Inflammatory macrophage (primary cell): ENCODE measurements at places on chromosomes 11 and 22.

DNA sequence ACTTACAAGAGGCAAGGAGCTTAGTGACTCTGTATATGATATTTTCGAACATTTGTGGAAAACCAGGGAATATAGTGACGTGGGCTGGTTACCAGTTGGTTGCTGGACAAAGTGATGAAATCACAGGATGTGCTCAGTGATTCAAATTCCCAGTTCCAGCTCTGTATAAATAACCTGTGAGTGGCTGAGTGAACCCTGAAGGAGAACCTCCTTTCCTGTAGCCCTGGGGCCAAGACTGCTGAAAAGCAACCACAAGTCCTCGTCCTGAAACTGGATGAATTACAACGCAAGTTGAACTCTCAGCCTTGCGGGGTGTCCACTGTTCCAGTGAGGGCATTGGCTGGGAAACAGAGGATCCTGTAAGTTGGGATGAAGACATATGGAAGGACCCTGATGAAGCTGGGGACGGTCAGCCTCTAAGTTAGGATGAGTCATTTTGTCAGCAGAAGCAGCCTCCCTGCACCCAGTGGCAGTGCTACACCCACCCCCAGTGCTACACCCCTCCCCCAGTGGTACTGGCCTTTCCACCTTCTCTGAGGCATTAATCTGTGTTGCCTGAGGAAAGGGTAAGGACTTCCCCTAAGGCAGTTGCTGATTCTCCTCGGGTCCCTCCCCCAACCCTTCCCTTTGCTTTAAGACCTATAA, 22.0 kb upstream of the CD81 start:
- no peak for DNase-seq

- DNase-seq, result no peak
Observed at GRCh38 chr11:2400762-2401435, 349 bp downstream of the TSSC4 start.

- DNase-seq, result no peak
Observed at GRCh38 chr22:18013947-18014346, 10.4 kb downstream of the MICAL3 start.

- no peak for DNase-seq
Observed at GRCh38 chr11:73818846-73819245, 31.2 kb downstream of the MRPL48 start.

- no peak for DNase-seq
Observed at GRCh38 chr11:125958872-125959400, 13.1 kb downstream of the VSIG10L2 start.

GRCh38 chr22:49608228-49608627, 219.4 kb downstream of the BRD1 start:
- DNase-seq, result no peak
